ENCODE measurements at places on chromosomes 12 and 14. TPM values are rescaled to one million over a fixed set of nuclear protein-coding genes. Genes with fewer than 3 reads are reported as not detected.

TROAP gene
- 4.0 TPM for total RNA-seq

KRT74 gene
- total RNA-seq = not detected

- no peaks in the 10 kb centered on the region for H3K36me3 ChIP-seq
- H3K27me3 ChIP-seq = no peaks in the 10 kb centered on the region
- no peak overlapping the region for H3K4me3 ChIP-seq
- H3K27ac ChIP-seq = no peak overlapping the region
Observed at GRCh38 chr12:25447046-25447445, 106.0 kb downstream of the LMNTD1 start.

- H3K36me3 ChIP-seq = peaks cover 2% of the 10 kb centered on the region
- peaks cover 26% of the 10 kb centered on the region for H3K4me1 ChIP-seq
- H3K4me3 ChIP-seq = no peak overlapping the region
- H3K27ac ChIP-seq = no peak overlapping the region
Observed at GRCh38 chr14:103593577-103593976, 30.8 kb downstream of the COA8 start.

DNA sequence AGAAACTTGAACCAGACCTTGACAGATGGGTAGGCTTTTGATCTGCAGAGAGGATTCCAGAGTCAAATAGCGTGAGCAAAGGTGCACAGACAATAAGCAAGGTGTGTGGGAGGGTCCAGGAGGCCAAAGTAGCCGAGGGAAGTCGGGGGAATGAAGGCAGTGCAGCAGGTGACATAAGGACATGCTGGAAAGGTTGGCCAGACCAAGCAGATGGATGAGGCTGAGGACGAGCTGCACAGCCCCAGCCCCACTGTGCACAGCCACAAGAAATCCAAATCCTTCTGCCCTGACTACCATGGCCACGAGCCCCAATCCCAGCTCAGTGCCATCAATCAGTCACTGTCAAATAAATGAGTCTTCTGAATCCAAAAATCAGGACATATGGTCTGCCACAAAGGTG is 5.4 kb downstream of the TTC7B start:
- no peak for DNase-seq
- H3K27me3 ChIP-seq = no peaks in the 10 kb centered on the region
- H3K27ac ChIP-seq = no peak overlapping the region
- no peaks in the 10 kb centered on the region for H3K36me3 ChIP-seq
- no peak overlapping the region for H3K4me3 ChIP-seq

DNA sequence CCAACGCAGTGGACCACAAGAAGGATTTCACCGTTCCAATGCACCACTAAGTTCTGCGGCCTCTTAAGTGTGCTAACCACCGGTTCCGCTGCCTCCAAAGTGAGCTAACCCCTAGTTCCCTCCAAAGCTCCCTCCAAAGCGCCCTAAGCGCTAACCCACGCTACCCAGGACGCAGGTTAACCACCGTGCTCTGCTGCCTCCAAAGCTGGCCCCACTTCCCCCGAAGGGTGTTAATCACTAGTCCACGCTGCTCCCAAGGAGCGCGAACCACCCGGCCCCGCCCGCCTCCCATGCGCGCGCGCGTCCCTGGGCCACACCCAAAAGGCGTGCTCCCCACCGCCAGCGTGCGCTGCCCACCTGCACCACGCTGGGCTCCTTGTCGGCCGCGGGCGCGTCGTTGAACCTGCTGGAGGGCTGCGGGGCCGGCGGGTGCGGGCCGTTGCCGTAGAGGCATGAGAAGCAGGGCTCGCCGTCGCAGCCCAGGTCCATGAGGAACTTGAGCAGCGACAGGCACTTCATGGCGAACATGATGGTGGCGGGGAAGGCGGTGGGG is 11.7 kb downstream of the FAM181A start:
- peaks cover 32% of the 10 kb centered on the region for H3K27me3 ChIP-seq
- no peaks in the 10 kb centered on the region for H3K36me3 ChIP-seq
- peaks cover 26% of the 10 kb centered on the region for H3K4me1 ChIP-seq
- peak overlapping the region; percentile 49 for H3K4me3 ChIP-seq
- no peak for DNase-seq

FAM181A gene
- not detected for total RNA-seq

- peaks cover 31% of the 10 kb centered on the region for H3K4me1 ChIP-seq
- no peak overlapping the region for H3K27ac ChIP-seq
- no peak overlapping the region for H3K4me3 ChIP-seq
- H3K27me3 ChIP-seq = peaks cover 15% of the 10 kb centered on the region
- no peaks in the 10 kb centered on the region for H3K36me3 ChIP-seq
Observed at GRCh38 chr12:127450826-127451225, 816.1 kb upstream of the TMEM132C start.

DNA sequence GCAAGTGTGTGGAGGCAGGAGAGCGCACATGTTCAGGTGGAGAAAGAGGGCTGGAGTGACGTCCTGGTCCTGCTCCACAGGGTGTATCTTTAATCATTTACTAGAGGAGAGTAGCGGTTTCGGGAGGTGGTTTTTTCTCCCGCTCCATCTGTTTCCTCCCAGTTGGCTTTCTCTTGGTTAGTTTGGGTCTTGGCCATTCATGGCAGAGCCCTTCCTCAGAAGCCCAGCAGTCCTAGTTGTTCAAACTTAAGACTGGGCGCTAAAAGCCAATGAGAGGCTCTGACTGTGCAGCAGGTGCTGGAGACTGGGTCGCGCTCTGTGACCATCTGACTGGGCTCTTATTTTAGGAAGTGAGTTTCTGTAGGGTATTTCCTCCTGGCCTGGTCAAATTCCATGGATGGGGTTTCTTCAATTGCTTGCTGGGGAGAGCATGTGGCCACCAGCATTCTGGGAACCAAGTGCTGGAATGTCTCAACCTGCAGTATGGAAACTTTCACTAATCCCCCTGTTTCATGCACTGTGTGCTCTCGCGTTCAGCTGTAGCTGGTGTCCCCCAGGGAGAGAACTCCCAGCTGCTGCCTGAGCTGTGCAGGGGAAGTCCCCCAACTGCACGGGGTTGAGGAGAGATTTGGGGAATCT is 27.4 kb upstream of the TSPAN9 start:
- peaks cover 2% of the 10 kb centered on the region for H3K27me3 ChIP-seq
- H3K4me1 ChIP-seq = peaks cover under 1% of the 10 kb centered on the region
- no peak overlapping the region for H3K27ac ChIP-seq
- peaks cover 1% of the 10 kb centered on the region for H3K36me3 ChIP-seq
- H3K4me3 ChIP-seq = no peak overlapping the region

RNU6-8 gene
- not detected for total RNA-seq

DNA sequence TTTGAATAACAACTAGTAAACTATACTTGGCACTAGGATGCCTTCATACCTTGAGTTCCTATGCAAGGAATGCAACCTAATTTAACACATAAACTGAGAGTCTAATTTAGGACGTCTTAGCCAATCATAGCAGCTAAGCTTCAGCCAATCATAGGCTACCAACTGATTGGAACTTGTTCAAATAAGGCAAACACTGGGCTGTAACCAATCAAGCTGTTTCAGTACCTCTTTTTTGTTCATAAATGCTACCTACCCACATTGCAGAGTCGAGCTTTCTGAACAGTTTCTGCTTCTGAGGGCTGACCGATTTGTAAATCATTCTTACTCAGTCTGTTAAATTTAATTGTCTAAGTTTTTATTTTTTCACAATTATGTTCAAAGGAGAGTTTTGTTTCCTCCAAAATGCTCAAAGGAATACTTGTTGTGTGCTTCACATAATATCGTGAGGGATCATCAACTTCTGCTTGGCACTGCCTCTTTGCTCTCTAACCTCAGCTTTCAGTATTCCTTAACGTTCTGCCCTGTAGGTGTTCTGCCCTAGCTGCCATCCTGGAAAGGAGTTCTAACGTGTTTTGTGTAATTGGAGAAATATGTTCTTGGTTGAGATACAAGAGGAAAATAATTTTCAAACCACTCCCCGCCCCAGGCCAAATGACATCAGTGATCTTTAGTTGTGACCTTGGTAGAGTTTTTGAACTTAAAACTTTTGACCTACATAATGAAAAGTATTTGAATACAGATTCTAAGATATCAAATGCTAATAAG is 380.4 kb upstream of the MIS18BP1 start:
- no peaks in the 10 kb centered on the region for H3K4me1 ChIP-seq
- H3K27me3 ChIP-seq = peaks cover 5% of the 10 kb centered on the region
- no peaks in the 10 kb centered on the region for H3K36me3 ChIP-seq
- no peak overlapping the region for H3K4me3 ChIP-seq
- no peak overlapping the region for H3K27ac ChIP-seq
